Ovary (tissue), 10 donors: ENCODE measurements at places on chromosomes 11 and 22. TPM values are rescaled to one million over a fixed set of nuclear protein-coding genes. Genes with fewer than 3 reads are reported as not detected.

LMO1 gene
- not detected for total RNA-seq

H19 gene
- 529 TPM for total RNA-seq

MRGPRF gene
- total RNA-seq = 35.2 TPM

RAG2 gene
- not detected for total RNA-seq

KCNK4 gene
- not detected for total RNA-seq

MUC2 gene
- total RNA-seq = 0.10 TPM

C1QTNF4 gene
- total RNA-seq = 29.6 TPM

MPEG1 gene
- 2.9 TPM for total RNA-seq

RFPL1 gene
- total RNA-seq = not detected

ZP1 gene
- total RNA-seq = not detected
